Hypothalamus (tissue), 51 donors: ENCODE measurements at places on chromosomes 7 and 10.

DNA sequence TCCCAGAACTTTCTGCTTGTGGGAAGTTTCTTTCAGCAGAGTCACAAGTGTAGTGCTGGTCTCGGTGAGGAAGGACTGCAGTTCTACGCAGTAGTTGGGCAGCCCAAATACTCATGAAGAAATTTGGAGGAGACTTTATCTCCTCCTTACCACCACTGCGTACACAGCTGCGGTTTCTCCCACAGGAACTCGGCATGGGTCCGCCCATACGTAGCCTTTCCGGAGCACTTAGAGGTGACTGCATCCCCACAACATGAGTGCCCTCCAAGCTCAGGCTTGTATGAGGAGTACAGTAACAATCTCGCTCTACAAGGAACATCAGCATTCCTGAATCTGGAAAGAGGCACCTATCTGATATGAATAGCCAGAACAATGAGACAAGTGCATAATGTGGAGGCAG lies 549.2 kb upstream of the SEMA3D start:
- no peak for DNase-seq

DNA sequence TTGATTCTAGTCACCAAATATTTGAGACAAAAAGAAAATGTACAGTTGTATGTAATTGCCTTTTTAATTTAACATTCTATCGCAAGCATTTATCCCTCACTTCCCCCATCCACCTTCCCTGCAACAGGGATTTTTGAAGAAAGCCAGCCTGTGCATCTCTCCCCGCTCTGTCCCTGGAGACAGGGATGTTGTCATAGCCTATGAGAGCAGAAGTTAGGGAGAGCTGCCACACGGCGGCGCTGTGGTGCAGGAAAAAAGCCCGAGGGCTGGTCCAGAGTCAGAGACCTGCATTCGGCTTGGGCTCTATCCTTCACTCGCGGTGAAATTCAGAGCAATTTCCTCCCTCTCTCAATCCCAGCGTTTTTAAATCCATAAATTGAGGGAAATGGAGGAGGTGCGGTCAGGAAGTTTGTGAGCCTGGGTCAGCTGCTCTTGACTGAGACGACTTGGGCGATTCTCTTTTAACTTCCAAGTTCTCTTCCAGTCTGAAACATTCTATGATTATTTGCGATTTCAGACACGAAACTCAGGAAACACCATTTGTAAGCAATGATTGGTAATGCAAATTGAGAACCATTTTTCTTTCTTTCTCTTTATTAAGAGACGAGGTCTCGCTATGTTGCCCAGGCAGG lies 17.5 kb downstream of the HKDC1 start:
- DNase-seq = peak; percentile 82

- no peak for DNase-seq
Measured at GRCh38 chr7:5549096-5549763, 125.6 kb upstream of the TNRC18 start.

- DNase-seq = no peak
Measured at GRCh38 chr10:106992055-106992454, 172.5 kb downstream of the SORCS1 start.

DNA sequence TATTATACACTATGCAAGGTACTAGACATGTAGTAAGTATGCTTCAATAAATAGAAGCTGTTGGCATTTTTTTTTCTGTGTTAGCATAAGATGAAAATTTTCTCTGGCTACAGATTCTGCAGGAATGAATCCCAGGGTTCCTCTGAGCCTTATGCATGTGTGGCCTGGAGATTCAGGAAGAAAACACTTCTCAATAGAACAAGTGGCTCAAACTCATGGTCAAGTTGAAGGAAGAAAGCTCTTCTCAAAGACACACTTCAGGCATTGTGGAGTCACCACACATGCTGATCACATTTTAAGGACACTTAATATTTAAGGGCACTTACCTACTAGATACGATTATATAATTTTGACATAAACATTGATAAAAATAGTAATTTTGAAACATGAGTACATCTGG lies 19.5 kb downstream of the DNAH11 start:
- no peak for DNase-seq

- no peak for DNase-seq
Measured at GRCh38 chr10:52446391-52446790, 132.3 kb downstream of the DKK1 start.

GRCh38 chr10:90906596-90906995 lies 14.3 kb downstream of the ANKRD1 start:
- DNase-seq = no peak
